ENCODE measurements at places on chromosomes 11 and 22.

DNA sequence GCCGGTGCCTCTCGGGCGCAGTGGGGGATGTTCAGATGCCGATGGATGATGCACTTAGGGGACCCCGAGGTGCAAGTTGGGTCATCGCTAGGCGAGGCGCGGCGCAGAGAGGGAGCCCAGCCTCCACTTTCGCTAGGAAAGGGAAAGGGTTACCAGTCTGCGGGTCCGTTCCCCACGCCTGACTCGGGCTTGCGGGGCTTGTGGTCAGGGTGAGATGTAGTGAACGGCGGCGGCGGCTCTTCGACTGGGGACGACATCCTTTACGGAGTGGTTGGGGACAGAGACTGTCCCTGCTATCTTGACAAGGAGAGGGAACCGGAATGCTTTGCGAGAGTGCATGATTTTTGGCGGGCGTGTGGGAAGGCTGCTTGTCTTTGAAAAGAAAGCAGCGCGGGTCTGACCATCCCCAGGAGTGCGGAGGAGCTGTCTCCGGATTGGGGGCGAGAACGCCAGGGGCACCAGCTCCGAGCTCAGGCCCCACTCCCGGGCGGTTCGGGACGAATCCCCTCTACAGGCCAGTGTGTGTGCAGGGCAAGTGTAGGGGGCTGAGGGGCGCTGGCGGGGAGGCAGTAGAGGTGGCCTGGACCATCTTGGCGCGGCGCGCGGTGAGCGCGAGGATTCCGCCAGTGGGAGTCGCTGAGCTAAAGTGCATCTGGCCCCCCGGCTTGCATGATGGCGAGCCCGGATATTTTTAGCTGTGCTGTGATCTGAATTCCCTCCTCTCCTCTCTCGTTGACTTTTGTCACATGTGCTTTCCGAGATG, 1.1 kb downstream of the FAT3 start:
- DNase-seq: no peak

DNA sequence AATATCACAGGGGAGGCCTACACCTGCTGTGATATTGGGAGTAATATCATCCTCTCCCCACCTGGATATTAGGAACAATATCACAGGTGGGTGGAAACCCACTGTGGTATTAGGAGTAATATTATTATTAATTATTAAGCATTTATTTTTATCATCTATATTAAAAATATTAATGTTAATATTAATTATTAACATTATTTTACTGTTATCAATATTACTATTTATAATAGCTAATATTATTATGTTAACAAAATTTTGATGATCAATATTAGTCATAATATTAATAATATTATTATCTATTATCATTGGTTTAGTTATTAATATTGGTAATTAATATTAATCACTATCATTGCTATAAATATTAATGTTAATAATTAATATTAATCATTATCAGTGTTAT, 161.1 kb upstream of the API5 start:
- no peak for DNase-seq

- DNase-seq: peak; percentile 26
These were observed at the start of gene PTPN5 for GRCh38 chr11:18791207-18791968. Gene PTPN5, minus strand, starts transcription at chr11:18791798. Its CDS starts 19,840 bp downstream, at chr11:18771958.

DNA sequence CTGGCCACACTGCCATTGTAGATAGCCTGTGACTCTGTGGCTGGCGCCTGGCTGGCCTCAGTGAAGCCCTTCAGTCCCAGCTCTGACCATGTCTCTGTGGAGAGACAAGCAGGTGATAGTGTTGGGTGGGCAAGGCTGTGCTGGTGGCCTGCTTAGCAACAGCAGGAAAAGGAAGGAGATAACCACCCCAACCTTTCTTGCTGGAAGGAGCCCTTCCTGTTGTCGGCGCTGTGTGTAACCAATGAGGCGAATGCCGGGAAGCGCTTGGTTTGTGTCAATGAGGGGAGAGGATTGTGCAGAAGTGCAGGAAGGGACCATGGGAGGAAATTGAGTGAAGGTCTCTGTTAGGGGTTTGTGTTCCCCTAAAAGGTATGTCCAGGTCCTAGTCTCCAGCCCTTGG, 27.3 kb downstream of the PARVB start:
- DNase-seq: no peak

DNA sequence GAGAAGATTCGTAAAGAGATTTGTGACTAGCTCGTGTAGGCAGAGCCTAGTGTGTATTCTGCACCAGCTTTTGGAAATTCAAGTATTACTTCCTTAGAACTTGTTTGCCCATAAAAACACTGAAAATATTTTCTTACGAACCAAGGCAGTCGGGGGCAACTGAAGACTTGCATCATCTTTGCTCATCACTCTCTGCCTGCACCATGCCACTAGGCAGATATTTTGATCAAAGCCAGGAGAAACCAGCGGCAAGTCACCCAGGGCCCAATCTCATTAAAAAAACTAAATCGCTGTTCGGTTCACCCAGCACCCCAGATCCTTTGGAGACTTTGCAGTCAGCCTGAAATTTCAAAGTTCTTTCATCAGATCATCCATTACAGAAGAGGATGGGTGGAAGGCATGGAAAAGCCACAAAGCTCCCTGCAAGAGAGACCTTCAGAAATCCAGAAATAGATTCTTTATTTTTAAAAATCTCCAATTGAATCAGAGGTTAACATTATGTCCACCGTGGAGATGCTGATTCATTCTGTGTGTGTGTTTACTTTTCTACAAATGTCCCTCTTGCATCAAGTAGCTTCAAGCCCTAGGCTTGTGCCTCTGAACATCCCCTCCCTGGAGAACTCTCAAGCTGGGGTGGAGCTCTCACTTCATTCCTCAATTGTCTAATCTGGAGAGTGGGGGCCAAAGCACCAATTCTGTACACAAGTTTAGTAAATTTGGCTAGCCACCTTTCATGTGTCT, 78.4 kb downstream of the ETS1 start:
- DNase-seq: no peak

DNA sequence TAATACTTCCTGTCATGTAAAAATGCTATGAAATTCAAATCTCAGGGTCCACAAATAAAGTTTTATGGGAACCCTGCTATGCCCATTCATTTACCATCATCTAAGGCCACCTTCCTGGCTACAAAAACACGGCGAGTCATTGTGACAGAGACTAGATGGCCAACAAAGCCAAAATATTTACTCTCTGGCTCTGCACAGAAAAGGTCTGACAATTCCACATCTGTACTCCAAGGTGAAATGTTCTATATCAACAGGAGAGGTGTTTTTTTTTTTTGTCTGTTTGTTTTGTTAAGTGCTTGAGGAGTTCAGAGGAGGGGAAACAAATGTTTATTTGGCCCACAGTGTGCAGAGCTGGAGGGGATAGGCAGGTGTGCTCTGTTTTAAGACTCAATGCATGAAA, 18.6 kb upstream of the TMA7B start:
- no peak for DNase-seq

DNA sequence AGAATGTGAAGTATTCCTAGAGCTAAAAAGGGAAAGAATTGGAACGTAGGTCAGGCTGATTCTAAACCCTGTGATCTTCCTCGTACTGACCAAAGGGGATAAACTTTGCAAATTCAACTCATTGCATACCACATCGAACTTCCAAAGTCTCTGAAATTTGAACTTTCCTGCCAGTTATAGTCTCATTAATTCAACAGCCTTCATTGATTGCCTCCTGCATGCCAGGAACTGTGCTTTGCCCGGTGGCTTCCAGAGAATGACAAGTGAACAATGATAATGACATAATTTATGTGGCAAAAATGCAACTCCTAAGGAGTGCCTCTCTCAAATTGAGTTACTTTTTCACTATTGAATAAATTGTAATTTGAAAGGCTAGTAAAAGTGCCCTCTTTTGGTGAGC, 107.7 kb upstream of the LDLRAD3 start:
- DNase-seq: no peak

GRCh38 chr11:42490506-42490905, 821.3 kb upstream of the API5 start:
- DNase-seq: no peak

GRCh38 chr11:119249671-119250010, 43.5 kb downstream of the CBL start:
- no peak for DNase-seq

- no peak for DNase-seq
These were observed 66.4 kb downstream of the APOL5 start for GRCh38 chr22:35783943-35784614.

DNA sequence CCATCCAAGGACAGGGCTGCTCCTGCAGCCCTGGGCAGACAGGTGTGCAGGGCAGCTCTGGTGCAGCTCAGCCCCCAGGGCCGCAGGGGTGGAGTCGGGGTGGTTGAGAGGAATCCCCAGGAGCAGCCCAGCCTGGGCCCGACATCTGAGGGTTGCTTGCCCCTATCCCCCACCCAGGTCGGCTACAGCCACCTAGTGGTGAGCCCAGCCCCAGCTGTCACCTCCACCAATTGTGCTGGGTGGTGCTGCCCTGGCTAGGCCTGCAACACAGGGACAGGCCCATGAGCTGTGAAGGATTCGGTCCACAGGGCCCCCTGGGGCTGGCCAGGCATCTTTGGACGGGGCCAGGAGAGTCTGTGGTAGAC, 29.6 kb downstream of the RTN4R start:
- DNase-seq: peak; percentile 58

GRCh38 chr11:118845369-118845768, 38.3 kb upstream of the CXCR5 start:
- DNase-seq: no peak

- no peak for DNase-seq
These were observed 961.5 kb downstream of the FAM181B start for GRCh38 chr11:81772166-81772565.

GRCh38 chr11:2518983-2519340, 74.2 kb downstream of the KCNQ1 start:
- no peak for DNase-seq

GRCh38 chr22:31637891-31638618, 24.0 kb downstream of the PISD start:
- no peak for DNase-seq
